ENCODE measurements at places on chromosomes 5 and 9.
A peak's percentile ranks its signal among the peaks of the same experiment; 100 is the strongest.

DNA sequence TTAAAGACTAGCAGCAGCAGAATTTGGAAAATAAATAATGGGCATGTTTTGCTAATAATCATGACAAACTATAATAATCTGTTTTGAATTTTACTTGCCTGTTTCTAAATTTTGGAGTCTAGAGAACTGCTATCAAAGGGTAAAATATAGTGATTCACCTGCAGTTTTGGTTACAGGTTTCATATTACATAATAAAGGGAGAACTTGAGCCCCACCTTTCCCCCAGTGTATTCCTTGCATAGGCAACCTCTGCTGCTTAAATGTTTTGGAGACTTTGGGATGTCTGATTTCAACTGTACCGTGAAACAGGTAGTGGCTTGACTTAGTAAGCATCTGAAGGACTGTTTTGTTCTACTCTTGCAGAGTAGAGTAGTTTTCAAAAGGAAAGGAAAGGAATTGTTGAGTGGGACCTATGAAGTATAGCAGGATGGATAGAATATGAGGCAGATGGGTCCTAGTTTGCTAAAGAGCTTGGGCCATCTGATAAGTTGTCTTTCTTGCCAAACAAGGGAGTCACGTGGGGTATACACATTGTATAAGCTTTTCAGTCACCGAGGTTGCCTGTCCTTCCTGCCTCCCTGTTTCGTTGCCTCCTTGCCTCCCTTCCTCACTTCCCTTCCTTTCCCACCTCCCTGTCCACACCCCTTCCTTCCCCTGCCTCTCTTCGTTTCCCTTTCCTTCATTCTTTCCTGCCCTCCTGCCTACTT is 19.1 kb downstream of the CREBRF start:
- DNase-seq, result no peak

DNA sequence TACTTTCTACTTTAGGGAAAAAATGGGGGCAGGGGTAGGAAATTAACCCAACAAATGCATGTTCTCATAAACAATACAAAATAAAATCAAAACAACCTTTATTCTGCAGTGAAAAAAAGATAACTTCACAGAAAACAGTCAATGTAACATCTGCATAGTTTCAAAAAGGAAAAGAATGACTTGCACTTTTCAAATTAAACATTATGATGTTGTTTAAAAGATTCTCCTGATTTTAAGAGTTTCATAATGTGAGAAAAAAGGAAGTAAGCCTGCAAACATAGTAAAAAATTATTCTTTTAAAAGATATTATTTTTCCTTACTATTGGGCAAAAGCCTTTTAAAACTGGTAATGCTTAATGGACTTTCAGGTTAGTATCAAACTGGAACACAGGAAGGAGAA is 7.6 kb downstream of the C9orf72 start:
- DNase-seq, result no peak

DNA sequence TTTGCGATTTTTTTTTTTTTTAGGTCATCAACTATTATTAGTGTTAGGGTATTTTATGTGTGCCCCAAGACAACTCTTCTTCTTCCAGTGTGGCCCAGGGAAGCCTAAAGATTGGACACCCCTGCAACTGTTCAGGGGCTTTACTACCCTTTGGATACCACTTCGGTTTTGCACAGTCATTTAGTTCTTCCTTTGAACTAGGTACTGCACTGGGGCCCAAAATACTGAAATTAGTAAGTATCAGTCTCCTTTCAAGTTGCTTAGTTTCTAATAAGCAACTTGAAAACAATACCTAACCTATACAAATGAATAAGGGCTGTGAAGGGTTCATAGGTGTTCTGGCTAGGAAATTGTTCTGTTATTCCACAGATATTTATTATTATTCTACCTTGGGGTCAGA is 45.3 kb downstream of the CWC27 start:
- no peak for DNase-seq

DNA sequence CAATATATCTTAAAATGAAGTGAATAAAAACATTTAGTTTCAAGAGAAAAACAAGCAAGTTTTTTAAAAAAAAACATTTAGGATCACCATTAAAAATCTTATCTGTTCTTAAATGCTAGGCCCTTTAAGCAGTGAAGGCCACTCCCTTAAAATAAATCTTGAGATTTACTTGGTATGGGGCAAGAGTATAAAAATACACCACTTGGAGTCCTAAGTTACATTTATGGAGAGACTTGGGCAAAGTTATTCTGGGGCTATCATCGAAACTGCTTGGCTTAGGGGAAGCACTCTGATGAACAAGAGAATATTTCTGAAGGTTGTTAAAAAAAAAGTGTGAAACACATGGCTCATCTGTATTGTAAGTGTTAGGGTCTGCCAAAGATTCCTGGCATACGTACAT is 97.4 kb downstream of the NR3C1 start:
- no peak for DNase-seq

GRCh38 chr5:169805527-169805934 is 168.5 kb downstream of the DOCK2 start:
- DNase-seq, result no peak

DNA sequence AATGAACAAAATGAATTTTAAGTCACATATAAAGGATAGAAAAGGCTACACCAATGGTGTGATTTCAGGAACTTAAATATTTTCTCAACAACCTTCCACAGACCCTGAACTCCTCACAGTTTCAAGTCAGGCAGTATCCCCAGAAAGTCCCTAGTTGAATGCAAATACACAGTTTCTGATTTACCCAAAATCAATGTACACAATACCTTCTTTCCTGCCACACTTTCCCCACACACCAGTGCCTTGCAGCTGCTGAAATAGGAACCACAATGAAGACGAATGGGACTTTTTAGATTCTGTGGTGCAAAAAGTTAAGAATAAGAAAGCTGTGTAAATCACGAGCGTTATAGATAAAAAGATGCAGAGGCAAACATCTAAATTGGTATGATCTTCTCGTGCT is 552.4 kb upstream of the MEF2C start:
- no peak for DNase-seq

DNA sequence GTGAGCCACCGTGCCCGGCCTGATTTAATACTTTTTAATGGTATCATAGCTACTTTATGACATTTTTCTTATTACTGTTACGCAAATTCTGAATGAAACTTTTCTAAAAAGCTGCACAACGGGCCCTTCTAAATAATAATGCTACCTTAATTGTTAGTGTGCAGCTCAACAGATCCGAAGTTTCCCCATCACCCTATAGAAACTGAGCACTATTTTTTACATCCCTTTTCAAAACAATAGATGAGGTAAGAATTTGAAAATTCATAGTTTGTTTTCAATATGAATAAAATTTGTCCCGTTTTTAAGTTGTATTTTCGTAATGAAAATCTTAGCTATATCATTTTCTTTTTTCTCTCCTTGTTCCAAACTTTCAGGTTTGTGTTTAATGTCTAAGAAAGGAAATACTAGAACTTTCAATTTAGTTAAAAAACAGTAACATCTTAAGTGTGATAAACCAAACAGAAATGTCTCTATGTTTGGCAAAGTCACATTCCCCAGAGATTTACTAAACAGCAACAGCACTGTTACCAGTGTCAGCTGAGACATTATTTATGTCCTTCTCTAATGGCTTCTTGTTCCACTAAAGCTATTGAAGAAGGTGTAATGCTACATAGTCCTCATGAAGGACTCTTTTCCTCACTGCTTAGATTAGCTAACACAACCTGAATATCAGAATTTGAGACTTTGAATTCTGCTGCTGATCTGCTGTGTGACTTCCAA is 22.9 kb downstream of the KIF2A start:
- no peak for DNase-seq

- DNase-seq, result no peak
Observed at GRCh38 chr9:114143234-114143633, 12.1 kb upstream of the COL27A1 start.

- DNase-seq, result no peak
Observed at GRCh38 chr5:176438959-176439757, 9.0 kb upstream of the FAF2 start.

GRCh38 chr9:110157823-110158664 is 49.9 kb downstream of the C9orf152 start:
- DNase-seq, result no peak

DNA sequence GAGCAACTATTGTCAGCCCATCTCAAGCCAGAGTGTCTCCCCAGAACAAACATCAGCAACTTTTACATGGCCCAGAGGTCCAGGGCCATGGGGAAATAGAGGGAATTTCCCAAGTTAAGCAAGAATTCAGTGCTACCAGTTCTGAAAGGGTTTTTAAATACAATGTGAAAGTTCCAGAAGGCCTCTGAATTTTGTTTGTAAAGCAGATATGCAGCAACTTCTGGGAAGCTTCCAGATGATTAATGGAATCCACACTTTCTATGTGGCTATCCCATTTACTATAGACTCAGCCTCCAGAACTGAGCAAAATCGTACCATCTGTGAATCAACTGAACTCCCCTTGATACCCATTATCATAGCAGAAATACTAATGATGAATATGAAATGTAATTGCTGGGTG is 93.8 kb downstream of the FEM1C start:
- DNase-seq, result no peak

- no peak for DNase-seq
Observed at GRCh38 chr9:126337729-126338372, 11.2 kb downstream of the MVB12B start.

DNA sequence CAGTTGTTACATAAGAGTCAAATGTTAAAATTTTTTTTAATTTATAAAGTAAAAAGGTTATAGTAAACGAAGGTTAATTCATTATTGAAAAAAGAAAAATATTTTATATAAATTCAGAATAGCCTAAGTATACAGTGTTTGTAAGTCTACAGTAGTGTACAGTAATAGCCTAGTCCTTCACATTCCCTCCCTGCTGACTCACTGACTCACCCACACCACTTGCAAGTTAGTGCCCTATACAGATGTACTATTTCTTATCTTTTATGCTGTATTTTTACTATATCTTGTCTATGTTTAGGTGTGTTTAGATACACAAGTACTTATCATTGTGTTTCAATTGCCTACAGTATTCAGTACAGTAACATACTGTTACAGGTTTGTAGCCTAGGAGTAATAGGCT is 57.6 kb downstream of the MAMDC2 start:
- DNase-seq, result no peak

- DNase-seq, result no peak
Observed at GRCh38 chr5:143916451-143916850, 104.5 kb downstream of the HMHB1 start.

DNA sequence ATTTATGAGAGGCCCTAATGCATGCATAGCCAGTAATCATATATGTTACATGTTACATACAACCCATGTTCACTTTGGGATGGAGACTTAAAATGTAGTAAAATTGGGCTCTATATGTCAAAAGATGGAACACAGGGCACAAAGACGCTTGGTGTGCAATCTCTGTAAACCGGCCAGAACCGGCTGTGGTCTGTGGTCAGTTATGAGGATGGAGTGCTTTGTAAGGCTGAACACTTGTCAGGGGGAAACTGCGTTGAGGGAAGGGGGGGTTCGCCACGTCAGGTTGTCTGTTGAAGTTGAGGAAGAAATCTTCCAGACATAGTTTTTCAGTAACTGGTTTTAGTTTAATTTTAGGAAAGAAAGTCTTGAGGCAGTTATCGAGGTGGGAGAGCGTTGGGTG is 2.7 kb upstream of the CKMT2 start:
- DNase-seq, result no peak

DNA sequence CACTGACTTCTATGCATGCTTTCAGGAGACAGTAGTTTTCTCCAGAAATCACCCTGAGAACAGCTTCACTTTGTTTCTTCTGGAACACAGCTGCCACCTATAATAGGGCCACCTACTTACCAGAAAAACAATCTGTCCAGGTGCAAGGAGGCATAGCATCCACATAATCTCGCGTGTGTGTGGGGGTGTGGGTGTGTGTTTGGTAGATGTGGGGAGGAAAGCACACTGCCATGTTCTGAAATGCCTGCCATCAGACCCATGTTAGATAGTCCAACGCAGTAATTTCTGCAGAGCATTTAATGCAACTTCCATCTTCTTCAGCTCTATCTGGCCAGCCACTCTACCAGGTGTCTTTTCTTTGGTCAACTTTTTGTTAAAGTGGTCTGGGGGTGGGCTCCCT is 102.9 kb downstream of the ACER2 start:
- no peak for DNase-seq

DNA sequence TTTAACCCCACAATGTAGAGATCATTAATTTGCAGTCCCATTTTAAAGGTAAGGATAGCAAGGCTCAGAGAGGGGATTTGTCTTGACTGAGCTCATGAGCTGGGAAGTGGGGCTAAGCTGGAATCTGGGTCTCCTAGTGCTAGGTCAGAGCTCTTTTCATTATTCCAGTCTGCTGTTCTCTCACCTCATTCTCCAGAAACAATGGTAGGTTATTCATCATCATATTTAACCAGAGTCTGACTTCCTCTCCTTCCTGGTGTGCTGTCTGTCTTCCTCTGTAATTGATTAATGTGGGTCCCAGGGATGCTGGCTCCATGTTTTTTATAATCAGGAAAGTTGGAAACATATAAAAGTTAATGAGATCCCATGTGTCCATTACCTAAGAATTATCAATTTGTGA is 20.6 kb downstream of the C9orf43 start:
- no peak for DNase-seq

GRCh38 chr5:34686762-34687268 is 30.7 kb downstream of the RAI14 start:
- DNase-seq, result peak; percentile 64

- DNase-seq, result no peak
Observed at GRCh38 chr9:83432877-83433550, 105.2 kb downstream of the FRMD3 start.

DNA sequence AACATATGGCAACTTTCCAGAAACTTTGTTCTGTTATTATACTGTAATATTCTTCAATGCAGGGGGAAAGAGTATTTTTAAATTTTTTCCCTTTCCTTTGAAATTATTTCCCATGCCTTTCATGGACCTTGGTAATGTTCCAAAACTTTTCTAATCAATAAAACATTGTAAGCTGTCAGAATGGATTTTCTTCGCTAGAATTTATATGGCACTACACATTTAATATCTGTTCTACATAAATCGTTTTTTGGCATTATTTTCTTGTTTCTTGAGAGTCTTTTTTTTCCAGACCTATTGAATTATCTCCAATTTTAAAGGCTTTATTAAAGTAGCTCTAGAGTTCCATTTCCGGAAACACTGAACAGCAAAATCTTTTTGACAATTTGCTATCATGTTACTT is 249.0 kb downstream of the TMEM167A start:
- no peak for DNase-seq

DNA sequence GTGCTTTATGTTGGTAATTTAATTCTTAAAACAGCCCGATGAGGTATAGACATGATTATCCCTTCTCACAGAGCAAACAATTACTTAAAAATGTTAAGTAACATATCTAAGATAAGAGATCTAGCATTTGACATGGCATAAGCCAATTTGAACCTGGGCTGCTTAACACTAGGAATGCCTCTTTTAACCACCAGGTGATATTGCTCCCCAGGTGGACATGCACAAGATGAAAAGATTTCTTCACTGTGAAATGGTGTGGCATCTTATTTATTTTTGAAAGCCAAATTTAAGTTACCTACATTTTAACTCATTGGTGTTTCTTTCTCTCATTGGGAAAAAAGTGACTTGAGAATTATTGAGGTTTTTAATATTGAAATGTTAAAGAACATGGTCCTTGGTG is 15.8 kb upstream of the LRRC70 start:
- no peak for DNase-seq

GRCh38 chr5:138872841-138873465 is 2.2 kb downstream of the LRRTM2 start:
- no peak for DNase-seq

GRCh38 chr5:79130781-79131180 is 19.2 kb downstream of the BHMT start:
- no peak for DNase-seq

Measured in HuH-7 (cell line).